Ascending aorta (tissue), 2 donors: ENCODE measurements at places on chromosomes 7 and 10. TPM values are rescaled to one million over a fixed set of nuclear protein-coding genes. Genes with fewer than 3 reads are reported as not detected.

DNA sequence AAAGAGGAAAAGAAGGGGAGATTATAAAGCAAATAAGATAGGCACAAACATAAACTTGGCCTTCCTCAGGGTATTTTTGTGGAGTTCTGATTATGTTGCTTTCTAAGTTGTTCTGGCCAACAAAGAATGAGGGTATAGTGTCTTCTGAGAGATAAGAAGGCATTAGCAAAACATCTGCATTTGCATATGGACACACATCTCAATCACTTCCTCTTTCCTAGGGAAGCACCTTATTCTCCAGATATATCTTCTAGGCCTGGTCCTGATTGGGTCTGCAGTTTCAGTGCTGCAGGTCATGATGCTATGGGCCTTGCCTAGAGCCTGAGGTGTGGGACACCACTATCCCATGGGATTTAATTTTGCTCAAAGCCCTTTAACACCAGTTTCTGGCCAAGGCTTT lies 308.8 kb upstream of the PHYHIPL start:
- DNase-seq: no peak

- DNase-seq: peak; percentile 43
Measured at GRCh38 chr10:110857265-110858171, 14.2 kb upstream of the PDCD4 start.

- DNase-seq: no peak
Measured at GRCh38 chr7:140404565-140405065, 757 bp downstream of the RAB19 start.

- DNase-seq: no peak
Measured at GRCh38 chr7:43694399-43694748, 34.9 kb downstream of the COA1 start.

DNA sequence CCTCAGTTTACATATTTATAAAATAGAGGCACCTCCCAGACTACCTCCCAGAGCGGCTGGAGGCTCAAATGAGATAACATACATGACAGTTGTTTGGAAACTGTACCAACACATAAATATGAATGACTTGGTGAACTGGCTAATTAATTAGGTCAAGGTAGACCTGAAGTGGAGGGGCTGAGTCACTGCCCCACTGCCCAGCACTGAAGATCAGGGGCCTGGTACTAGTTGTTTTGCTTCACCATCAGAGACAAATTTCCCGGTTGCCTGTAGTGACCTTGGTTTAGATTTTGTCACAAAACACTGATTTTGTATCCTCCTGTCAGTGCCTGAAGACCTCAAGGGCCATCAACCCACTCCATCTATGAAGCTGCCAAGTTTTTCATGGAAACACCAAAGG lies 41.8 kb downstream of the JAZF1 start:
- no peak for DNase-seq

The RPEL1 gene
- not detected for total RNA-seq
